Stimulated activated CD8-positive, alpha-beta memory T cell treated with anti-CD3 and anti-CD28 coated beads, Interleukin-7, amount 100 ng/mL, for 1 hour (primary cell): ENCODE measurements at places on chromosomes 3 and 15.

- DNase-seq = no peak
These were observed 11.6 kb upstream of the ZXDC start for GRCh38 chr3:126487151-126487771.

GRCh38 chr15:95132774-95133173, 901.4 kb downstream of the MCTP2 start:
- DNase-seq = no peak

- DNase-seq = peak; percentile 8
These were observed 744 bp upstream of the ALDH1A2 start for GRCh38 chr15:58066042-58066867.

DNA sequence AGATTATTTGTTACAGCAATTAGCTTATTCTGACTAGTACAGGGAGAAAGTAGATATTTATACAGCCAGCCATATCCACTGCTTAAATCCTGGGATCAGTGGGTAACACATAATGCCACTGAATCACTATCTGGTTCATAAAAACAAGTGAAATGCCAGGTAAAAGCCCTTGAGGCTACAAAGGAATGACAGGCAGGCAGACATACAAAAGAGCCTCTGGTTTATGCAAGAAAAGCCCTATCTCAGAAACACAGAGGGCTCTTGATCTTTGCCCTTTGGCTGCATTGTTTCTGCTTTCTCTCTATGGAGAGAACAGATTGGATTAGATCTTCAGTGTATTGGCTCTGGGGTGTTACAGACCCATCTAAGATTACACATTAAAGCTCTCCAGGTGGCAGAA, 115.4 kb upstream of the GADL1 start:
- DNase-seq = no peak

GRCh38 chr15:32642667-32643435, 1.3 kb downstream of the SCG5 start:
- no peak for DNase-seq

- no peak for DNase-seq
These were observed 169.1 kb downstream of the GAP43 start for GRCh38 chr3:115792206-115792955.

GRCh38 chr15:101642361-101642760, 9.8 kb downstream of the TM2D3 start:
- no peak for DNase-seq

DNA sequence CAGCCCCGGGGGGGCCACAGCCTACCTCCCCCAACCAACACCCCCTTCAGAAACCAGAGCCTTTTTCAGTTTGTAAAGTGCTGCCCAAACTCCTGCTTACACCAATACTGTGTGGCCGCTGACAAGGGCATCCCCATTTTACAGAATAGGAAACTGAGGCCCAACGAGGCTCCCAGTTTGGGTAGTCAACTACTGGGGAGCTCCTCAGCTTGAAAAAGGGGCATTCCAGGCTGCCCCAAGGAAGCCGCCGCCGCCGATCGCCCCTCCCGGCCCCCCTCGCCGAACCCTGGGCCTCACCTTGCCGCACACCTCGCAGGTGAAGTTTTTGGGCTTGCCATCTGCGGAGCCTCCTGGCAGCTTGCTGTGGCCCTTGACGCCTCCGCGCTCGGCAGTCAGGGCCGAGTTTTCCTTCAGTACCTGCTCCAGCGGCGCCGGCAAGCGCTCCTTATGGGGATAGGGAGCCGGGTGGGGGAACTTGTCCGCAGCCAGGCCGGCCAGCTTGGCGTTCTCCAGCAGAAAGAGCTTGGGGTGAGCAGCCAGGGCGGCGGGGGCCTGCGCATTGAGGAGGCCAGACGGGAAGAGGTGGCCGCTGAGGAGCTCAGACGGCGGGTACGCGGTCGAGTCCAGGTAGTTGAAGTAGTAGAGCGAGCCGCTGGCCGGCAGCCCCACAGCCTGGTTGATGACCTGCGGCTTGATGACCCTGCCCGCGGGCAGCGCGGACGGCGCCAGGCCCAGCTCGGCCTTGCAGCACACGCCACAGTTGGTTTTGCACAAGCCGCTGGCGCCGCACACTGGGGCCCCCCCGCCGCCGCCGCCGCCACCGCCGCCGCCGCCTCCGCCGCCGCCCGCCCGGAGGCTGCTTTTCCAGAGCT, 1.4 kb downstream of the FEZF2 start:
- no peak for DNase-seq

DNA sequence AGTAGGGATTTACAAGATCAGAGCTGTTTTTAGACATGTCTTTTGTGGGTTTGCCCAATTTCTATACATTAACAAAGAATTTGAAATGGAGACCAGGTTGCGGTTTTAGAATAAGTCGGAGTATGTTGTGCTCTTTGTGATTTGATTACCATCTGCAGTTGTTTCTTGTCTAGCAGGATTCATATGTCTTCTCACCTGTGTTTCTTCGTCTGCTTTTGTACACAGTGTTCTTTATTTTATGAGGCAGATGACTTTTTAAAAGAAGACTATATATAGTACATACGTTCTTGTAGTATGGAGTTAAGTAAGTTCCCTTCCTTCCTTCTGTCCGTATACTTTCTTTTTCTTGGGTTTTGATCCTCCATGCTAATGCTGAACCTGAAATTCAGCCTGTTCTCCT, 175.3 kb upstream of the LRRFIP2 start:
- DNase-seq = no peak
